Kidney (tissue), 22 donors: ENCODE measurements at places on chromosomes 11 and 22. TPM values are rescaled to one million over a fixed set of nuclear protein-coding genes. Genes with fewer than 3 reads are reported as not detected.

Gene SULT4A1
- polyA plus RNA-seq, result 0.52 TPM

Gene FXYD2
- 9,664 TPM for polyA plus RNA-seq

Gene OR8J3
- not detected for polyA plus RNA-seq

Gene CRACR2B
- polyA plus RNA-seq, result 16.5 TPM

Gene GNAZ
- polyA plus RNA-seq, result 3.7 TPM

Gene TSPAN32
- 0.75 TPM for polyA plus RNA-seq

Gene DEUP1
- 0.88 TPM for polyA plus RNA-seq

Gene IGLL1
- not detected for polyA plus RNA-seq

Gene FIBP
- polyA plus RNA-seq, result 105 TPM

Gene ARHGAP8
- 30.2 TPM for polyA plus RNA-seq

Gene IRAG1
- polyA plus RNA-seq, result 7.0 TPM

Gene POU2AF1
- polyA plus RNA-seq, result 0.95 TPM

Gene INPP5J
- polyA plus RNA-seq, result 44.7 TPM

Gene MFNG
- polyA plus RNA-seq, result 9.1 TPM
